ENCODE measurements at places on chromosomes 1 and 21.

- DNase-seq: no peak
Observed at GRCh38 chr1:182383037-182383661, 8.4 kb downstream of the GLUL start.

- no peak for DNase-seq
Observed at GRCh38 chr21:43325968-43326715, 100.8 kb downstream of the SIK1 start.

DNA sequence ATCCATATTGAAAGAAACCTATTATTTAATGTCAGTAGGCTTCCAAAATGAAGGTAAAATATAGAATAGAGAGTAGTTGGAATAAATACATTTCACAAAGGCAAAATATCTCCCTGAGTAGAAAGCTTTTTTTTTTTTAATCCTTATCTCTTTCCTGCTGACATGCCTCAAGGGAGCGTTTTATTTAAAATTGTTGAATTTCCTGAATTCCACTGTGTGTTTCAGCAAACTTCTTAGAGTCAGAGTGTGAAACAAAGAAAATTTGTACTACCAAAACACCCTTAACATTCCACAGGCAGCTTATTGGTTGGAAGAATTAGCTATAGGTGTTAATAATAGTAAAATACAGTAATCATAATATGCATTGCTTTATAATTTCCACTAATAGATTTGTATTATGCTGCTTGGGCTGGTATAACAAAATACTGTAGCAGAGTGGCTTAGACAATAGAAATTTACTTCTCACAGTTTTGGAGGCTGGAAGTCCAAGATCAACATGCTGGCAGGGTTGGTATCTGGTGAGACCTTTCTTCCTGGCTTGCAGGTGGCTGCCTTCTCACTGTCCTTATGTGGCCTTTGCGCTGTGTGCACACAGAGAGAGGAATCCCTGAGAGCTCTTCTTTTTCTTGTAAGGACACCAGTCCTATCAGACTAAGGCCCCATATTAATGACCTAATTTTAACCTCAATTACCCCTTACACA, 468.4 kb upstream of the C1orf87 start:
- DNase-seq: no peak

- DNase-seq: peak; percentile 94
Observed at GRCh38 chr1:26500488-26501175, 28.4 kb downstream of the HMGN2 start.

GRCh38 chr1:218865591-218865990, 308.1 kb upstream of the LYPLAL1 start:
- no peak for DNase-seq

All from activated T-cell treated with anti-CD3 and anti-CD28 coated beads for 48 hours (primary cell).